Hair follicular keratinocyte (primary cell): ENCODE measurements at places on chromosomes 3 and 15. TPM values are rescaled to one million over a fixed set of nuclear protein-coding genes. Genes with fewer than 3 reads are reported as not detected.

Gene ADCY5
- total RNA-seq = 0.08 TPM in 1 of 2 replicates, not detected in the other

Gene RHOV
- total RNA-seq = 0.65 and 1.6 TPM in 2 replicates

Gene CHRM5
- not detected in 2 replicates for total RNA-seq

Gene IFT57
- 48.0 and 52.2 TPM in 2 replicates for total RNA-seq

Gene MYO1E
- total RNA-seq = 141 and 162 TPM in 2 replicates

Gene NXPE3
- 11.3 and 17.0 TPM in 2 replicates for total RNA-seq

Gene CSPG4
- 77.6 and 155 TPM in 2 replicates for total RNA-seq

Gene SPESP1
- total RNA-seq = 8.0 and 9.2 TPM in 2 replicates

Gene C3orf33
- total RNA-seq = 1.1 and 1.4 TPM in 2 replicates

Gene STRIT1
- total RNA-seq = not detected in 2 replicates

Gene CTXN2
- not detected in 2 replicates for total RNA-seq

Gene BMF
- 0.04 and 0.08 TPM in 2 replicates for total RNA-seq

Gene GBE1
- total RNA-seq = 15.0 and 17.0 TPM in 2 replicates

Gene ARIH2
- total RNA-seq = 51.1 and 69.0 TPM in 2 replicates

Gene DNAH1
- total RNA-seq = 0.27 and 0.86 TPM in 2 replicates

Gene NEK10
- 0.04 and 0.23 TPM in 2 replicates for total RNA-seq

Gene RTP4
- total RNA-seq = 0.47 TPM in 1 of 2 replicates, not detected in the other

Gene SLC28A2
- total RNA-seq = not detected in 2 replicates

Gene RCCD1
- total RNA-seq = 16.7 and 24.1 TPM in 2 replicates

Gene ZMYND10
- total RNA-seq = 0.11 and 0.62 TPM in 2 replicates
